ENCODE measurements at places on chromosomes 11 and 22. TPM values are rescaled to one million over a fixed set of nuclear protein-coding genes. Genes with fewer than 3 reads are reported as not detected.

The NDUFS8 gene
- 60.1 TPM for polyA plus RNA-seq

The APBB1 gene
- 40.4 TPM for polyA plus RNA-seq

The MMP12 gene
- polyA plus RNA-seq = not detected

The GLB1L2 gene
- 4.7 TPM for polyA plus RNA-seq

GRCh38 chr11:73715541-73715940, 45.3 kb downstream of the RAB6A start:
- no peak for DNase-seq

GRCh38 chr22:43837666-43838065, 24.6 kb downstream of the SULT4A1 start:
- DNase-seq = no peak

DNA sequence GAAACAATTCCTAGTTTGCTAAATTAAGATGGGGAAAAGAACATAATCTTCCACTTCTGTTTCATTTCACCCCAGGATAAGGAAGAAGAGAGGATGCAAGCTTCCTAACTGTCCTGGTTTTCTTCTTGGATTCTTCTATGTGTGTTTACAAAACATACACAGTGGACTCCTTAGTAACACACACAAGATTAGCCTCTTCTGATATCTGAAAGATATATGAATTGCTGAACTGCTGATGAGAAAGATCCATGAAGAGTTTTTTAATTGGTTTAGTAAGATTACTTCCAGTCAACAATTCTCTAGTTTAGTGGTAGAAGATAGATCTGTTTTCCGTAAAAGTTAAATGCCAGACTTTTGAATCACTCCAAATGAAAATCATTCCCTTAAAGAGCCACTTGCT, 86.8 kb downstream of the WT1 start:
- DNase-seq = no peak

DNA sequence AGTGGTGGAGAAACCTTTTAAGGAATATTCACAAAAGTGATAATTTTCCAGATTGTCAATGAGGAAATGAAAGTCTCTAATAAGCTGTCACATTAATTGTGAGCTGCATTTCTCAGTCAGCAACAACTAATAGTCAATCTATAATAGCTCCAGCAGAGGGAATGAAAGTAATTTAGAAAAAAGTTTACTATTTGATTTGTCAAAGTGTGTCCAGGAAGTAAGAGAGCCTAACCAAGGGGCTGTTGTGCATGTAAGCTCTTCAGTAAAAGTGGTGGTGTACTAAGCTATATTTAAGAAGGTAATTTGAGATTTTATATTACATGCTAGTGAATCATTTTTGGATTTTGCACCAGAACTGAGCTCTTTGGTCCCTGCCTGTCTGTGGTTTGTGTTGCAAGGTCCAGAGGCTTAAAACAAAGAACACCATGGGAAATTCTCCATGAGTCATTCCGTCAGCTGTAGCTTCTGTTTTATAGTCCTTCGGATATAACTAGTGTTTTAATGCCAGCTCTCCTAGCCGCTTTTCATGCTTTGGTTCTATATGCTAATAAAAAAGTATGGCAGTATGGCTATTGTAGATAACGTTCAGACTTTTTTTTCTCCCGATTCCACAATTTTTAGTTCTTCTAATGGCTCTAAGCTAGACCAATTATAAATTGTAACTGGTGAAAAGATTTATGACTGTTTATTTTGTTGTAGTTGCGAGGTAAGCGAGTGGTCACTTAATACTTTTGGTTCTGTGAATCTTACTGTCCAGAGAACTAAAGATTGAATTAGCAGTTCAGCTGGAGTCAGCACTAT, 64.6 kb downstream of the ARHGEF12 start:
- DNase-seq = no peak

GRCh38 chr11:19510468-19510867, 202.2 kb upstream of the NAV2 start:
- no peak for DNase-seq

DNA sequence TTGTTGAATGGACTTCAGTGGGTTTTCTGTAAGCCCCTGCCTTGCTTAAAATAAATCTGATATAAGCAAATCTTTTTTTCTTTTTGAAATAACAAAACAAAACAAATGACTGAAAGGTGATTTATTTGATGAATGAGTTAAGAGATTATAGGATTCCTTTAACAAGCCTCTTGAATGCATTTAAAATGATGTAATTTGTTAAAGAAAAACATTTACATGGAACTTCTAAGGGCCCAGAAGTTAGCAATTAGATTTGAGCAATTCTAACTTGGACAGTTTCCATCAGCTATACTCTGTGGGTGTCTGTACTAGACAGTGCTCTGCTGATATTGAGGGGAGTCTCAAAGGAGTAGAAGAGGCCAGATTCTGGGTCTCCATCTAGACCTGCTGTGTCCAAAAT, 143.5 kb upstream of the RAG2 start:
- DNase-seq = no peak

GRCh38 chr11:15627560-15627959, 512.8 kb downstream of the INSC start:
- no peak for DNase-seq
